CD8-positive, alpha-beta memory T cell (primary cell): ENCODE measurements at places on chromosomes 5 and 9.

GRCh38 chr9:71683598-71684235 is 84.6 kb downstream of the CEMIP2 start:
- DNase-seq: no peak

- DNase-seq: no peak
Measured at GRCh38 chr5:133942614-133943474, 25.6 kb downstream of the C5orf15 start.

DNA sequence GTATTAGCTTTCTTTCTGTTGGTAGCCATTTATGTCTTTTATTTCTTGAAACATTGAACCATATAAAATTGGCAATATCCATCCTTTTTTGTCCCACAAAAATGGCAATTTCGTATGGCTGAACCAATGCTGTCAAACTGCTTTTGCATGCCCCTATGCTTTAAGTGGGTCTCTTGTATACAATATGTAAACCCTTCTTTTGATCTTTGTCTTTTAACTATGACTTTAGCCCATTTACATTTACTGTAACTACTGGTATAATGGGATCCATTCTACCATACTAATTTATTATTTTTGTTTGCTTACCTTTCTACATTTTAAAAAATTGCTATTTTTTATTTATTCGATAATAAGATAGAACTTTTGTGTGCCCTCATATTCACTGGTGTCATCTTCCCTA is 93.4 kb downstream of the TENT4A start:
- DNase-seq: no peak

DNA sequence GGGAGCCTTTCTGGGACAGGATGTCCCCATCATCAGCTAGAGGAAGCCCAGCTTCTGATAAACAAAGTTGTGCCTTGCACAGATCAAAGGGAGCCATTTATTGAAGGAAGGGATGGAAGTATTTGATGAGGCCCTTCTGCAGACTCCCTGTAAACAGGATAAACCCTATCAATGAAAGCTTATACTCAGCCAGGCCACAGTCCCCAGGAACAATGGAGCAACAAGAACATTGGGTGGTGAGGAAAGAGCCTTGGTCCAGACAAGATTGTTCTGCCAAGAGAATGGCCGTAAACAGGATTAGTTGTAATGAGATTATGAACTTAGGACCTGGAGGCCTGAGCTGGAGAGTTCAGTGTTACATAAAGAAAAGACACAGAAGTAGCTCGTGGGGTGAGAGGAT is 40.5 kb upstream of the LIFR start:
- no peak for DNase-seq

DNA sequence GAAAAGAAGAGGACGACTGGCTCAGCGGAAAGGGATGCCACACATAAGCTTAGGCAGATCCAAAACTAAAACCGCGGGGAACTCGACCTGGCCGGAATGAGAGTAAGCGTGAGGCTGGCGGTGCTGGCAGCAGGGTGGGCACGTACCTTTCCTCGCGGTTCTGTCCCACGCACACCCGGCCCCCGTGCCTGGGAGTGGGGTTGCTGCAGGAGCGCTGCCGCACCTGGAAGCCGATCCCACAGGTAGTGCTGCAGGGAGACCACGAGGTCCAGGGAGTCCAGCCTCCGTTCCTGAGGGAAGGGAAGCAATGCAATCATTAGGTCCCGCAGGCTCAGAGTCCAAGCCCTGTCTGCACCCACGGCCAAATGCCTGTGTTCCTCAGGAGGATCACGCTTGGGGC is 427.0 kb downstream of the SEMA5A start:
- no peak for DNase-seq

DNA sequence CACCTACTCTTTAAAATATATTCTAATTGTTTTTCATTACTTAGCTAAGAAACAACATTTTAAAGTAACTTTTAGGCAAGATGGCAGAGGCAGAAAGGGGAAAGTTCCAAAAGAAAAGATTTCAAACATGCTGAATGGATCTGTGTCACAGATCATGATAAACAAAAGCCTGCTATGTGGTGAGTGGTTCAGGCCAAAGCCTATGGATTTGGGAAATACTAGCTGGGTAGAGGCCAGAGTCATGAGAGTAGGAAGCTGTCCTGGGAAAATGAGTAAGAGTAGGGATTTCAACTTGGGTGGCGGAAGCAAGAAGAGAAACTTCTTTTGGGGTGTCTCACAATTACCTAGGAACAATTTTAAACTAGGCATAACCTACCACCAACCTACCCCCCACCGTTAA is 68.7 kb upstream of the GRHPR start:
- DNase-seq: no peak

GRCh38 chr5:73719632-73720031 is 93.6 kb downstream of the ARHGEF28 start:
- DNase-seq: no peak

DNA sequence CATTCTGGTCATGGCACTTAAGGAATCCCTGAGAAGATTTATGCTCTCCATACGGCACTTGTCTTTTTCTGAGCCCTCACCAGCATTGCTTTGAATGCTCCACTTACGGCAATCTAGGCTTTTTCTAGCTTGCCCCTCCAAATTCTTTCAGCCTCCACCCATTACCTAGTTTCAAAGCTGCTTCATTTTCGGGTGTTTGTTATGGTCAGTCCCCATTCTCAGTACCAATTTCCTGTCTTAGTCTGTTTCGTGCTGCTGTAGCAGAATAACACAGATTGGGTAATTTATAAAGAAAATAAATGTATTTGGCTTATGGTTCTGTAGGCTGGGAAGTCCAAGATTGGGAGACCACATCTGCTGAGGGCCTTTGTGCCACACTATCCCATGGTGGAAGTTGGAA is 42.0 kb downstream of the ARHGEF28 start:
- DNase-seq: no peak

GRCh38 chr9:14061936-14062585 is 251.9 kb downstream of the NFIB start:
- DNase-seq: no peak

GRCh38 chr9:128923493-128923883 is 2.7 kb downstream of the PHYHD1 start:
- no peak for DNase-seq

- DNase-seq: no peak
Measured at GRCh38 chr9:89678396-89679015, 73.7 kb downstream of the GADD45G start.

DNA sequence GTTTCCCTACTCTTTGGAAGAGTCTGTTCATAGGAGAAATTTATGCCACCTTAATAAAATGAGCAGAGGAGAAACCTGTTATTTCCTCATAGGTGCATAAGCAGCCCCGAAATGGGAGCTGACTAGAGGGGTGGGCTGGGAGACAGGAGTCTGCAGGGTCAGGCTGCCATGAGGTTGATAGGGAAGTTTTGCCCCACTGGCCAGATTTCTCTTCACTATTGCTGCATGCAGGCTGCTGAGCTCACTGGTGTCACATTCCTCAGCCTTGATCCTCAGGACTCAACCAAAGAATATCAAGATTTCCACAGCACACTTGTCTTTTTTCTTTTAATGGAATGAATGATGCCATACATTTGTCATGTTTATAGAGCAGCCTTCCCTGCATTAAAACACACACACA is 60.7 kb downstream of the BHMT start:
- DNase-seq: no peak

- DNase-seq: no peak
Measured at GRCh38 chr5:14199902-14200301, 56.8 kb downstream of the TRIO start.

GRCh38 chr9:136026266-136026942 is 65.2 kb upstream of the UBAC1 start:
- DNase-seq: no peak

DNA sequence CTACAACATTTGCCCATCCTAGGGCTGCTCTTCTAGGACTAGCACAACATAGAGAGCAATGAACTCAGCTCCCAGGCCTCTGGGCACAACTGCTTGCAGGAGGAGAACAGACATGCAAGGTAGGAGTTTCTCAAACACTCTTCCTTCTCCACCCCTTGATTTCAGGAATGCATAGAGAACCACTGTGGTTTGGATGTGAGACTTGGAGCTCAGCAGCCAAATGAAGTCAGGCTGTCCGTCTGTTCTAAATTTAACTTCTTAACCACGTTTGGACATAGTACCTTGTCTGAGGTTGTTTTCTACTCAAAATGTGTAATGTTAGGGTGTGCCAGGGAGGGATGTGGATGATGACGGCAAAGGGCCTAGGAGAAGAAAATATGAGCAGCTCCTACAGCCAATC is 515.1 kb upstream of the TNC start:
- no peak for DNase-seq

GRCh38 chr9:69472101-69472620 is 147.1 kb downstream of the ENTREP1 start:
- no peak for DNase-seq

GRCh38 chr9:84839541-84839940 is 170.0 kb downstream of the NTRK2 start:
- DNase-seq: no peak

- no peak for DNase-seq
Measured at GRCh38 chr5:107165296-107165695, 505.4 kb downstream of the EFNA5 start.

GRCh38 chr5:178349075-178349511 is 116.5 kb upstream of the PHYKPL start:
- no peak for DNase-seq

DNA sequence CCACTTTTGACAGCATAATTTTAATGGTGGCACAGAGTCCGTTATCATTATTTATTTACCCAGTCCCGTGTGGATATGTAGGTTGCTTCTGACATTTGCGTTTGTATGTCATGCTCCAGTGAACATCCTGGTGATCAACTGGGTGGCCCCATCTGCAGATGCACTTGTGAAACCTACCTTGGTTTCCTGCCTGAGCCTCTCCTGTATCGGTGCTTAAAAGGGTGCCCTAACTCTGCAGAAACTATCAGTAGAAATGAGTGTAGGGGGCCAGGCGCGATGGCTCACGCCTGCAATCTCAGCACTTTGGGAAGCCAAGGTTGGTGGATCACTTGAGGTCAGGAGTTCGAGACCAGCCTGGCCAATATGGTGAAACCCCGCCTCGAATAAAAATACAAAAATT is 92.1 kb upstream of the IER5L start:
- DNase-seq: peak; percentile 36

- no peak for DNase-seq
Measured at GRCh38 chr5:61162832-61163567, 732 bp upstream of the SMIM15 start.
